M059J (cell line): ENCODE measurements at places on chromosomes 7 and 10. TPM values are rescaled to one million over a fixed set of nuclear protein-coding genes. Genes with fewer than 3 reads are reported as not detected.

ASIC3 gene
- 0.20 and 0.22 TPM in 2 replicates for total RNA-seq

DNA sequence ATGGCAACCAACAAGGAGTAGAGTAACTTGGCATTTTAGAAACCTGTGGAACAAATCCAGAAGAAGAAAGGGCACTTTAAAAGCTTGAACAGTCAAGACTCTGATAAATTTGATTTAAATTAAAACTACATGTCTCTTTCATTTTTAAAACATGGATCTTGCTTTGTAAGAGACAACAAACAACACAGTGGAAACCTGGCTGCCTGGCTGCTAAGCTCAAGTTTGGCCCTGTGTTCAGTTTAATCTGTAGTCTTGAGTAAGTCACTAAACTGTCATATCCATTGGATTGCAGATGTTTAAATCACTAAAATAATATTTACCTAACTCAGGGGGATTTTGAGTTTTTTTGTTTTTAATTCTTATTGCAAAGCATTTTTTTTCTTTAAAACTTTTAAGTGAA lies 374.9 kb upstream of the SEMA3D start:
- no peak for DNase-seq

DNA sequence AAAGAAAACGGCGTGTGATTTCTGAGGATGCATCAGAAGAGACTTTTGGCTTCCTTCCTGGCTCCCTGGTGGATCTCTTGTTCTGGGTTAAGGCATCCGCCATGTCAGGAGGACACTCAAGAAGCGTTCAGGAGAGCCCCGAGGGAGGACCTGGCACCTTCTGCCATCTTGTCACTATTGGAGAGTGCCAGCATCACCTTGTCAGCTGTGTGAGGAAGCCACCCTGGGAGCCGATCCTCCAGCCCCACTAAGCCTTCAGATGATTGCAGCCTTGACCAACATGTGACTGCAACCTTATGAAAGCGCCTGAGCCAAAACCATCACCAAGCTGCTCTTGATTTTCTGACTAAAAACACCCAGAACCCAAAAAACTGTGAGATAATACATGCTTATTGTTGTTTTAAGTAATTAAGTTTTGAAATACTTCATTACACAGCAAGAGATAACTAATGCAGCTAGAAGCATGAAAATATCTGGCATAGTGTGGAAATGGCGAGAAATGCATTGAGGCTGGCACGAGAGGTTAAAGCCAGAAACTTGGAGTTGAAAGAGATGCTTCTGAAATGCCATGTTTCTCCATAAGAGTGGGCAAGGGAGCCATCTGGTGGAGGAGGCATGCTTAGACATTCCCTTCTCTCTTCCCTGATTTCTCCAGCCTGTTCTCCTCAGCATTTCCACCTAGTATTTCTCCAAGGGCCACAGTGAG lies 5.4 kb upstream of the ZFYVE27 start:
- peak; percentile 77 for DNase-seq

GRCh38 chr7:68063171-68063570 lies 1066.5 kb downstream of the TYW1 start:
- DNase-seq, result no peak

DNA sequence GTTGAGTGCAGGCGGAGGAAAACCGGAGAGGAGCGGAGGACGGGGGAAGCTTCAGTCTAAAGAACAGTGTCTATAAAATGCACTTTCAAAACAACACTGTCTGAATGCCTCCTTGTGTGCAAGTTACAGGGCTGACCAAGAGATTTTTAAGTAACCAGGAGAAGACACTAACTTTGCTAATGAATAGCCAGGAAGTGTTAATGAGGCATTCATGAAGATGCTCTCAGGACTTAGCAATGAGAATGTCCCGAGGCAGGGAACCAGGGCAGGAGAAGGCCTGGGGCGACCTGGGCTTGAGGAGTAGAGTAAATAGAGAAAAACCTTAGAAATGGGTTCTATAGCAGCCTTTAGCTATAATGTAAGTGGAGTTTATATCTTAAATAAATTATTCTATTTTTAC lies 312.1 kb downstream of the SKIDA1 start:
- DNase-seq, result no peak

PSMA2 gene
- 306 and 309 TPM in 2 replicates for total RNA-seq

DNA sequence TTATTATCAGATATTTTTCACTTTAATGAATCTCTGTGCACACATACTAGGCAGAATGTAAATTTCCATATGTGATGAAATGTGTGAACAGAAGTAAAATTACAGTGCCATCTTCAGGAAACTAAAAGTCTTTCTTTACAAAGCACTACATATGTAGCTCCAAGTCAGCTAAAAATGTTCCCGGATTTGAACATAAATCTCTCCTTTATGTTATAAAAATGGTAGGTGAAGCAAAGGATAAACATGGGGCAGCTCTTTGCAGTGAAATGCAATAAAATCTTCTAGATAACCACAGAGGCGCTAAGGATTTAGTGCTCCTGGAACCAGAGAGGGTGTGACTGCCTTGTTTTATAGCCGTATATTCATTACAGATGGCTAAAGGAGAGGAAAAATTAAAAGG lies 104.9 kb upstream of the C7orf33 start:
- DNase-seq, result no peak

DNA sequence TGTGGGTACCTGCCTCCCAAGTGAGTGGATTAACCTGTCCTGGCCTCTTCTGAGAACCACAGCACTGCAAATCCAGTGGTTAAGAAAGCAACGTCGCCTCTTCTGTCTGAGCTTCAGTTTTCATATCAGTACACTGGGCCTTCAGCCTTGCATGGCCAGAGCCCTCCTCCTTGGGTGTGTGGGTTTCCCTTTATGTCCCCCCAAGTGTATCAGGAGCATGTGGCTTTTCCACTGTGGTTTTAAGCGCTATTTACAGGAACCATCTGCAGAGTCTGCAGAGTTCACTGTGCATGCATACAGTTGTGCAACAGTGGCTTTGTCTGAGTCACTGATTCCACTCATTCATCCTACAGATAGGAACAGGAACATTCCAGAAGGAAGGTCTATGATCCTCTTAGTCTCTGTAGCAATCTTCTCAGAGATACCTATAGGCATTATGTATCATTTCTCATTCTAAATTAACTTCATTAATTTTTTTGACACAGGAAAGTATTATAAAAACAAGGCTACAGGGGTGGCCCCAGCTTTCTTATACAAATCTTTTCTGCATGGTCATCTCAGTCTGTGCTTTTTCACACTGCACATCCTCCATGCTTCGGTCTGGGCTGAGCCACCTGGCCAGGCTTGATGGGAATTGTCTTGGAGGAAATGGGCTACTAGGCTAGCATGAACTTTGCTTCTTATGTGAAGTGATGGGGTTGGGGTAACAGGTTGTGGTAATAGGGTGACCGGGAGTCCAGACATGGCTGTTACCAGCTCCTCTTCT lies 17.1 kb downstream of the MBL2 start:
- peak; percentile 42 for DNase-seq

DNA sequence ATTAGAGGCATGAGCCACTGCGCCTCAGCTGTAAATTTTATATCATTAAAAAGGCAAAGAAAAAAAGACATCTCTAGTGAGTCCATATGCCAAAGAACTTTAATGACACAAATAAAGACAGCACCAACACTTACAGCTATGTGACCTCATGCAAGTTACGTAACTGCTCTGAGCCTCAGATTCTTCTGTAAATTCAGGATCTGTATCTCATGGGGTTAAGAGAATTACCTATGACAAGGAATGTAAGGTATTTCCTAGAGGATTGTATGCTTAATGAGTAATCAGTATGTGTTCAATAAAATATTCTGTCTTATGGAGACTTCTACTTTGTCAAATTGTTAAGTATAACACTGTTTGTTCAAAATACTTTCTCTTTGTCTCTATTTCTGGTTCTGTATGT lies 274.0 kb upstream of the GLI3 start:
- peak; percentile 22 for DNase-seq

DNA sequence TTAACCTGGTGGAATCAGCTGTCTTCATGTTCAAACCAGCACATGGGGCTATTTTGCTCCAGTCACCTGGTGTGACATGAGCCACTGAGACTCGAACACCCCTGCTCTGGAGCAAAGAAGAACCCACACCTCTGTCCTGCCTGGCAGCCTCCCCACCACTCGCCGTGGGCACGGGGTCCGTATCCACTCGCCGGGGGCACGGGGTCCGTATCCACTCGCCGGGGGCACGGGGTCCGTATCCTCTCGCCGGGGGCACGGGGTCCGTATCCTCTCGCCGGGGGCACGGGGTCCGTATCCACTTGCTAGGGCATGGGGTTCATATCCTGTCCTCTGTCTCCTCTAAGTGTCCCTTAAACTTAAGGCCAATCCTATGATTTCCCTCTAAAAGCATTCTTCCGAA lies 558.7 kb downstream of the PTPRN2 start:
- no peak for DNase-seq

GRCh38 chr7:49564379-49564714 lies 209.1 kb upstream of the VWC2 start:
- no peak for DNase-seq

CDHR1 gene
- total RNA-seq, result not detected in 2 replicates

GRCh38 chr10:11088709-11089108 lies 71.0 kb downstream of the CELF2 start:
- DNase-seq, result no peak

- no peak for DNase-seq
These were observed 866.5 kb upstream of the GHITM start for GRCh38 chr10:83272666-83273434.

SAP25 gene
- not detected in 2 replicates for total RNA-seq
